Activated T-cell treated with anti-CD3 and anti-CD28 coated beads, Interleukin-2, amount 50 U/mL, for 72 hours (primary cell): ENCODE measurements at places on chromosomes 6 and 20. TPM values are rescaled to one million over a fixed set of nuclear protein-coding genes. Genes with fewer than 3 reads are reported as not detected.

DNA sequence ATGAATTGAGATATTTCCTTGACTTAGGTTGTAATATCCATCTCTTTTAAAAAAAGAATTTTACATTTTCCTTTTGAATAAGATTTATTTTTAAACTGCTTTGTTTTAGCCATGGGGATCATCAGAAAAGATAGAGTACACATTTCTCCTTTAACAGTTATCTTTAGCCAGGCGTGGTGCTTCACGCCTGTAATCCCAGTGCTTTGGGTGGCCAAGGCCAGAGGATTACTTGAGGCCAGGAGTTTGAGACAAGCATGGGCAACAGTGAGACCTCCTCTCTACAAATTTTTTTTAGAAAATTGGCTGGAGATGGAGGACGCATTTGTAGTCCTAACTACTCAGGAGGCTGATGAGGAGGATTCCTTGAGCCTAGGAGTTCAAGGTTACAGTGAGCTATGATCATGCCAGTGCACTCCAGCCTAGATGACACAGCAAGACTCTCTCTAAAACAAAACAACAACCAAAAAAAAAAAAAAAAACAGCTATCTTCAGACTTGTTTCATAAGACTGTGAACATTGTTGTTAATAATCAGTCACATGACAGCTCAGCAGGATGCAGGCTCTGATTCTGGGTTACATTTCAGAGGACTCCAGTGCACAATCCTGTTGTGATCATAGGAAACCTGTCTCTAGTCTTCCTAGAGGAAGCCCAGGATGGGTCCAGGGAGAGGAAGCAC lies 2.0 kb upstream of the SLC17A3 start:
- no peak for DNase-seq

DNA sequence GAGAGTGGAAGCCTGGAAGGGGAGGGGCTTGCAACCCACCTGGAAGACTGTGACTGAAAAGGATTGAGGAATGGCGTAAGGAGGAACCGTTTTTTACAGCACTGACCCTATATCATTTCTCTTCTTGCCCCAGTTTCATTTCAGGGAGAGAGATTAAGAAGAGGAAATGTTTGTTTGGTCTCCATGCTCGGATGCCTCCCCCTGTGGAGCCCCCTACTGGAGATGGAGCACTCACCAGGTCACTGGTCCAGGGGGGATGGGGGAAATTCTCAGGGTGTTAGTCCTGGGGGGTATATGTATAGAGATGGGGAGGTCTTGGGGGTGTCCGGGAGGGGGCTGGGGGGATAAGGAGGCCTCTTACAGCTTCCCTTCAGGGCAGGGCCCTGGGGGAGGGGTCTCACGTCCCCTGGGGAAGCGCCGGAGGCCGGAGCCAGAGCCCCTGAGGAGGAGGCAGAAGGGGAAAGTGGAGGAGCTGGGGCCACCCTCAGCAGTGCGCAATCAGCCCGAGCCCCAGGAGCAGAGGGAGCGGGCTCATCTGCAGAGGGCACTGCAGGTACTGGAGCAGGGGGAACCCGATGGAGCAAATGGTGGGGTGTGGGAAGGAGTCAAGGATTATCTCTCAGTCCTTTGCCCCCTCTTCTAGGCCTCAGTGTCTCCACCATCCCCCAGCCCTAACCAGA lies 3.2 kb downstream of the CUTA start:
- DNase-seq: no peak

DNA sequence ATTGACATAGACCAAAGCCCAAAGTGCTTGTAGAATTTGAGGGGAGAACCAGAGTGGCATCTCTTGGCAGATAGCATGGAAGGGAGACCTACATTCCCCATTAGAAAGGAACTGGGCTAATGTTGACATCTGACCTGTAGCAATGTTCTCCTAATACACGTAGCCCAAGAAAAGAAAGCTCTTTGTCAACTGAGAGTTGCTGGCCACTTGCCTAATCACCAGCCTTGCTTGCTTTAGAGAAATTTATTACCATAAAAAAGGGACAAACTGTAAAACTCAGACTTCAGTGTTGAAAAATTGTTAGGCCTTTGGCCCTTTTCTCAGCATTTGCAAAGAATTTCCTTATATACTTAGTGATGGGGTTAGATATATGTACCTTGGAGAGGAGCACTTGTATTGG lies 777.5 kb downstream of the MAFB start:
- no peak for DNase-seq

The MGME1 gene
- total RNA-seq: 41.1 TPM

The SMOC2 gene
- total RNA-seq: not detected

The TRIM40 gene
- total RNA-seq: not detected

The TPX2 gene
- 132 TPM for total RNA-seq
